ENCODE measurements at places on chromosomes 6 and 20.

GRCh38 chr20:3890398-3890751 is 1.2 kb downstream of the PANK2 start:
- no peak for DNase-seq

DNA sequence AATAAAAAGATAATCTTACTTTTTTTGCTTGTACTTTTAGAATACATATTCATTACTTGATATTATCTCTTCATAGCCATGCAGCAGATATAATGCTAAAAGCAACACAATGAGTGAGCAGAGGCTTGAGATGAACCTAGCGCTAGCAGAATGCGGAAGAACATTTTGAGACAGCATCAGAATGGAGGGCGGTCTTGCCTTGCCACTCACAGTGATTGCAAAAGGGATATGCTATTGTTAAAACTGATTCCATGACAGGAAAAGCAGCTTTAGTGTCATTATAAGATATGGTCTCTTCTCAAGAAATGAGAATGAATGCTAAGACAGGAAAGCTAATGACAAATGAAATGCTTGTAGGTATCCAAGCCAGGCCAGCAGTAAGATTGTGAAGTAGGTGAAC is 200.0 kb upstream of the GJE1 start:
- DNase-seq: no peak

- no peak for DNase-seq
Observed at GRCh38 chr6:166648846-166649245, 21.8 kb upstream of the RPS6KA2 start.

- DNase-seq: no peak
Observed at GRCh38 chr20:60228255-60228654, 270.0 kb downstream of the CDH26 start.

DNA sequence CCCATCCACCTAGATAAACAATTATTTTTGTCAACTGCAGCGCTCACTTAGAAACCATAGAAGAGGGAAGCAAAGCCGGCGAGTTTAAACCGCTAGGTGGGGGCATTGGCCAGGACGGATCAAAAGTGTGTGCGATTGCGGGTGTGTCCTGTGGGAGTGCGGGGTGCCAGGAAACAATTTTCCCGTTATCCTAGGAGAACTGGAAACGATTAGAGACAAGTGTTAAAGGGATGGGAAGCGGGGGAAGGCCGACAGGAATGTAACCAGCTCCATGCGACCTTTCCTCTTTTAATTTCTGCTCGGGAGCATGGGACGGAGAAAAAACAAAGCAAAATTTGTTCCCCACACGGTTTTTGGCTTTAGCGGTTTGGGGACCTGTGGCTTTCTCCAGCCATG is 2.8 kb upstream of the HTR1B start:
- DNase-seq: no peak

Measured in activated T-helper 1 cell treated with anti-CD3 and anti-CD28 coated beads, Interleukin-2, amount 50 U/mL, for 16 hours (primary cell).